Motor neuron (in vitro differentiated cells): ENCODE measurements at places on chromosomes 4 and X. TPM values are rescaled to one million over a fixed set of nuclear protein-coding genes. Genes with fewer than 3 reads are reported as not detected.

GRCh38 chr4:52157641-52158316, 106.7 kb downstream of the SPATA18 start:
- ATAC-seq = no peak

- ATAC-seq = no peak
Observed at GRCh38 chr4:150695162-150695561, 113.2 kb downstream of the MAB21L2 start.

- ATAC-seq = no peak
Observed at GRCh38 chr4:154686838-154687237, 57.0 kb upstream of the LRAT start.

DNA sequence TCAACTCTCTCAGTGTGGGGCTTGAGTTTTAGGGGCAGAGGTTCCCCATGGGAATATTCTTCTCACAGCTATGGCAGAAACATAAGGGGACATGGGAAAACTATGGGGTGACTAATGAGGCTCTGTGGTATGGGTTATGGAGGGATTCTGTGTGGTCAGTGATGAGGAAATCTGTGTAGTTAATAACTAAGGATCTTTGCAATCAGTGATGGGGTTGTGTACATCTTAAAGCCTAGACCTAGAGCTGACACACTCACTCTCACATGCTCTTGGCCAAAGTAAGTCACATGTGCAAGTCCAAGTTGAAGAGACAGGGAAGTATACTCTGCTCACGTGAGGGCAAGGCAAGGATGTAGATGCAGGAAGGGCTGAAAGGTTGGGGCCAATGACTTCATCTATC, 86.4 kb upstream of the UXT start:
- ATAC-seq = no peak

GRCh38 chrX:20046864-20047263, 56.0 kb upstream of the BCLAF3 start:
- ATAC-seq = no peak

GRCh38 chr4:87299898-87300297, 22.8 kb downstream of the HSD17B13 start:
- ATAC-seq = no peak

GRCh38 chr4:3765271-3766035, 732 bp upstream of the ADRA2C start:
- ATAC-seq = peak; percentile 73

DNA sequence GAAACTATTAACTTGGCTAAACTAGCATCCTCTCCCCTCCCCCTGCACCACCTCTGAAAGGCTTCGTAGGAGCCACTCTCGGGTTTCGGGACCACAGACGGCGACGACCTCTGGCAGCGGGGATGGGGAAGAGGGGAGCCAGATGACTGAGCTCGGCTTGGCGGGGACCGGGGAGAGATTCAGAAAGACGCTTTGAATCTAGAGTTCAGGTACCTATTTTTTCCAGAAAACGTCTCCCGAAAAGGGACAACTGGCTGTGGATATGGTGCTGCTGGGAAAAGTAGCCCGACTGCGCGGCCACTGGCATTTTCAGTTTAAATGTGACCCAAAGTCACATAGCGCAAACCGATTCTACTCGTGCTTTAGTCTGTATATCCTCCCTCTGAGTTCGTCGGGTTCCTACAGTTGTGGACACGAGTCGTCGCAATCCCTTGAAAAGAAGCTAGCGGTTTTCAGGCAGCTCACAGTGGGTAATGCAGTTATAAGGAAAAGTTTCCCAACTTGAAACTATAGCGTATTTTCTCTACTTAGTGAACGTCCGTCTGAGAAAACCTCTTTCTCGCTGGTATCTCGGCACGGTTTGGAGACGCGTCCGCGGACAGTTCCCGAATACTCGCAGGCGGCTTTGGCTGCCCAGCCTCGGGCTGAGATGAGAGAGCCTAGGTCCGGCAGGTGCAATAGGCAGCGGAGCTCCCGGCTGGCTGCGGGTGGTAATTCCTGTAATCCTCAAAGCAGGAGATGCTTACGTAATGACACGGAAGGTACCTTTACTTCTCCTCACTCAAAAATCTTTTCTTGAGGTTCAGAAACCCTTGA, 1.3 kb downstream of the PARM1 start:
- ATAC-seq = peak; percentile 28

GRCh38 chr4:37524267-37524666, 161.9 kb downstream of the RELL1 start:
- ATAC-seq = no peak

- peak; percentile 97 for ATAC-seq
Observed at GRCh38 chr4:10063544-10064300, 42.4 kb upstream of the SLC2A9 start.

GRCh38 chr4:78190595-78190994, 133.5 kb downstream of the FRAS1 start:
- no peak for ATAC-seq

DNA sequence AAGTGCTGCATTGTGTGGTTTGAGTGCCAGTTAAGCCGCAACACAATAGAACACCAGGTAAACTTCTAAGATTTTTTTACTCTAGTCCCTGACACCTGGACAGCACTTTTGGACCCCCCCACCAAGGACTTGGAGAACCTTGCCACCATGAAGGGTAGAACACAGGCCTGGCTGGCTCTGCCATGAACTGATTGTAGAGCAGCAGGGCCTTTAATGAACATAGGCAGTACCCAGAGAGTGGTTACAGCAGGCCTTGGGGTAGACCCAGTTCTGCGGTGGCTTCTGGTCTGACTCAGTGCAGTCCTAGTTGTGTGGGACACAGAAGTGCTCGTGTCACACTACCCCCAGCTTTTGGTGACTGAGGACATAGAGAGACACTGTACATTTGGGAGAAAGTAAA, 648.3 kb downstream of the PCDH19 start:
- no peak for ATAC-seq

DNA sequence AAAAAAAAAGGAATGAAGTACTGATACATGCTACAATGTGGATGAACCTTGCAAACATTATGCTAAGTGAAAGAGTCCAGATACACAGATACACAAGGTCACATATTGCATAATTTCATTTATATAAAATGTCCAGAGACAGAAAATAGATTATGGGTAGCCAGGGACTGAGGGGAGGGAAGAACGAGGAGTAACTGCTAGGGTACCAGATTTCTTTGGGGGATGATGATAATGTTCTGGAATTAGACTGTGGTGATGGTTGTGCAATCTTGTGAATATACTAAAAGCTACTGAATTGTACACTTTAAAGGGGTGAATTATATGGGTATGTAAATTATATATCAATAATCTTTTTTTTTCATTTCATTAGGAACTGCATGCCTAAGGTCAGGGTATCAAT, 20.8 kb upstream of the AP1AR start:
- no peak for ATAC-seq

KLHL4 gene
- total RNA-seq = not detected in 2 replicates

RADX gene
- total RNA-seq = 138 and 157 TPM in 2 replicates

SLC4A4 gene
- total RNA-seq = 0.13 and 0.27 TPM in 2 replicates
